ENCODE measurements at places on chromosomes 2 and 18.
A peak's percentile ranks its signal among the peaks of the same experiment; 100 is the strongest.

GRCh38 chr2:219571311-219572236 lies at the start of gene OBSL1:
Gene OBSL1, minus strand, starts transcription at chr2:219571539. Its CDS starts 307 bp downstream, at chr2:219571232.
- peak; percentile 53 for DNase-seq

DNA sequence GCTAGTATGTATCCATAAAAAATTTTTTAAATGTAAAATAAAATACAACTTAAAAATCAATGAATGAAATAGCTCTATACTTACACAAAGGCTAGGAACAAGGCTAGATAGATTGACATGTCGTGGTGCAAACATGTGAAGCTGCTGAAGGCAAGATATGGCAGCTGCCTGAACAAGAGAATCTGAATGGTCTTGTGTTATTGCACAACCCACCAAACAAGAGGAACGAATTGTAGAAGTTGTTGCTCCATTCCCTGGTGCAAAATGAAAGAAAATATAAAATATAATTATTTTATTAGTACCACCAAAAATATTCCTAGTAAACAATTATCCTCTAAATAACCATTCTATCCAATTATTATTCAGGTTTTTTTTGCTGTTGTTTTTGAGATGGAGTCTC lies 46.4 kb downstream of the HEATR5B start:
- no peak for DNase-seq

- DNase-seq = no peak
These were observed 23.4 kb downstream of the RAMP1 start for GRCh38 chr2:237882510-237883481.

GRCh38 chr2:62293490-62294271 lies 97.8 kb downstream of the B3GNT2 start:
- DNase-seq = no peak
